Hypothalamus (tissue), 51 donors: ENCODE measurements at places on chromosomes 2 and 18.

GRCh38 chr2:168118733-168119514, 128.5 kb downstream of the STK39 start:
- no peak for DNase-seq

- no peak for DNase-seq
Measured at GRCh38 chr2:1791006-1791605, 46.8 kb upstream of the PXDN start.

DNA sequence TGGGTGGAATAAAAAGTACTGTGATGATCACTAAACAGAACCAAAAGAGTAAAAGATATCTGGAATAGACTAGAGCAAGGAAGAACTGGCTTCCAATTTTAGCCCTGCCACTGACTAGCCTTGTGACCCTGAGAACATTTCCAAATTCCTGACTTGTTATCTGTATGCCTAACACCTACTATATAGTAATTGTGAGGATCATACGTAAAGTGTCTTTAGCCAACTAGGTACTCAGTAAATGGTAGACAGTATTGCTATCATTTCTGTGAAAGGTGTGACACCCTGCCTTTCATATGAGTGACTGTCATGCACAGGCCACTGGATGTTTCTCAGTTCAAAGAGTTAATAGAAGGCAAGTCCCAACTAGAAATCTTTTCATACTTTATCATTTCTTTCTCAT, 29.8 kb downstream of the CYTIP start:
- no peak for DNase-seq

DNA sequence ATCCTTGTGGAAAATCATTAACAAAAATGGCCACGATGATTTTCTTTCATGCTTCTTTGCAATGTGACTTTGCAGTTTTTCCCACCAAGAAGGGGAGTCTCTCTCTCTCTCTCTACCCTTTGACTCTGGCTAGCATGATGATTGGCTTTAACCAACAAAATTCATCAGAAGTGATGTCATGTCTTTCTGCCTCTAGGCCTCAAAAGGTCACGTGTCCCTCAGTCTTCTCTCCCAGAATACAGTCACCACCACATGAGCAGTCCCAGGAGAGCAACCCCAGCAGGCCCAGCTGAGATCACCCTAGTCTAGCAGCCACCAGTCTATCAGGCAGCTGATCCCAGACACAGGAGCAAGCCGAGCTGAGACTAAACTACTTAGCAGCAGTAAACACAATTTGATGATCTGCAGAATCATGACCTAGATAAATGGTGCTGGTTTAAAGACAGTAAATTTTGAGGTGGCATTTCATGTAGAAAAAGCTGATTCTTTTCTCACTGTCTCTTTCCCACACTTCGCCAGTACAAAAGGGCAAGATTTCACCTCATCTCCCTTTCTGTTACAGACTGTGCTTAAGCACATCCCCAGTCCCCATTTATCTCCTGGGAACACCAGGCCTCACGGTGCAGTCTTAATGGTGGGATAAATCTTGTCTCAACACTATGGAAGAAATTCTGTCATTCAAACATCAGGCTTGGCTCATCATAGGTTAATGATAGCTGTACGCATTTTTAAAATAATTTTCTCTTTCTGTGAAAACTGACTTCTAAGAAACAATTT, 132.7 kb downstream of the SCG2 start:
- no peak for DNase-seq

DNA sequence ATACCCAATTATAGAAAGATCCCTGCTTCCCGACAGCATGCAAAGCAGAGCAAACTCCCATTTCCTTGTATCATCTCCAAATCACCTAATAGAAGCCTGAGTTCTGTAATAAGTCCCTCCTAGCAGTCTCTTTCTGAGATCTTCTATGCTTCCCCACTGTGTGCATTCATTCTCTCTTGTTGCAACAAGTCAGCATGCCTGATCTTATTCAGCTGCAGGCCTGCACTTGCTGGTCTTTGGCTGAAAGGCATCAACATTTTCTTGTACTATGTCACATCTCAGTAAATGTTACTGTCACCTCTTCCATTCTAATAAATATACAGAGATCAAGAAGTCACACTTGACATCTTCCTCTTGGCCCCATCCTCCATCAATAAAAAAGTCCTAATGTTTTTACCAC, 449.9 kb upstream of the MEX3C start:
- no peak for DNase-seq

- no peak for DNase-seq
Measured at GRCh38 chr18:68215931-68216330, 499.0 kb downstream of the TMX3 start.

GRCh38 chr2:9201185-9201891, 5.3 kb upstream of the ASAP2 start:
- DNase-seq: no peak

- no peak for DNase-seq
Measured at GRCh38 chr2:240916571-240917008, 10.5 kb downstream of the CROCC2 start.

DNA sequence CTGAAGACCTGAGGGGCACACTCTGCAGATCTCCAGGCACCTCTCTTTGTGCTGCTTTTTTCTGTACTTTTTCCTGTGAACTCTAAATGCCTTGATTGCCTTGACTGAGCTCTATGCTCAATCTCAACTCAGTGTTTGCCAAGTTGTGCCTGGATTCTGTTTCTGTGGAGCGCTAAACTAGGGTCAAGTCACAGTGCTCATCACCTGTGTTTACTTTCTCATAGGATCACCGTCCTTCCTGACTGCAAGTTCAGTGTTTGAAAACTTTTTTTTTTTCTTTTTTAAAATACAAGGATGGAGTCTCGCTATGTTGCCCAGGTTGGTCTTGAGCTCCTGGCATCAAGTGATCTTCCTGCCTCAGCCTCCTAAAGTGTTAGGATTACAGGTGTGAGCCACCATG, 62.6 kb downstream of the AGPS start:
- DNase-seq: no peak

- DNase-seq: no peak
Measured at GRCh38 chr2:221567809-221568208, 4.3 kb downstream of the EPHA4 start.

DNA sequence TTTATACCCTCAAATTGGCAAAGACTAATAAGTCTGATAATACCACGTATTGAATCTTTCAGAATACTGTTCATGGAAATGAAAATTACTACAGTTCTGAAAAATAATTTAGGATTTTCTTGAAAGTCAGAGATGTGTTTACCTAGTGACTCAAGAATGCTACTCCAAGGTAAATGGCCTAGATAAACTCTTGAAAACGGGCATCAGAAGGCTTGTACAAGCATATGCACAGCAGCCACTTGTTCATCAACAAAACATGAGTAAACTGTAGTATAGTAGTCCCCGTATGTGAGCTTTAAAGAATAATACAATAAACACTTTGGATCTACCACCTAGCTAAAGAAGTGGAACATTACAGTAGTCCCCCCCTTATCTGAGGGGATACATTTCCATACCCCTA, 157.5 kb downstream of the THADA start:
- DNase-seq: no peak

DNA sequence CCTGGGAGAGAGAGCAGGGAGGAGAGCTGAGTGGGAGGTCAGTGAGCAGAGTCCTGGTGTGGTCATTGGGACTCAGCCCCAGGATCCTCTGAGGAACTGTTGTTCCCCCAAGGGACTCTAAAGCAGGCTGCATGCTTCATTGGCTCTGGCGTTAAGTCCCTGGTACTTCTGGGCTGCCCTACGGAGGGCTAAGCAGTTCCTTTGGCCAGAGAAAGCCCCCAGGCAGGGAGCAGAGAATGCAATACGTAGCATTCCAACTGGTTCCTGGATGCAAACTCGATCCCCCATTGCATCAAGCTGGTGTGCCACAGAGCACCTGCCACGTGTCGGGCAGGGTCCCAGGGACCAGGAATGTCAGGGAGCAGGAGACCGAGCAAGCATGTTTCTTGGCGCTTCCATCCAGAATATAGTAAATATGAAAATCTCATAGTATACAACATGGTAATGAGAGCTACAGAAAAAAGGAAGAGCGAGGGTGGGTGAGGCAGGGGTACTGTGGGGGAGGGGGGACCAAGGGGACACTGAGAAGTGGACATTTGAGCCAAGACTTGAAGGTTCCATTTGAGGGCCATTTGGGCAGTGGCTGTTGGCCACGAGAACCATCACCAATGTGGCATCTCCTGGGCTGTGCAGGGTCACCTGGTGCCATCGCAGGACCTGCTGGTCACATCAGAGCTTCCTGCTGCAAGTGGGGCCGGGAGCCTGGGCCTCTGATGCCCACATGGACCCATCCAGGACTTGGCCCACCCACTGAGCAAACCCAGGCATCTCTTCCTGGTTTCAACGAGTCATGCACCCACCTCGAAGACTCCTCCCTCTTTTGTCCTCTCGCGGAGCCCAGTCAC, 160.4 kb downstream of the ASB1 start:
- no peak for DNase-seq

- DNase-seq: no peak
Measured at GRCh38 chr2:236503100-236503499, 66.5 kb upstream of the ACKR3 start.

DNA sequence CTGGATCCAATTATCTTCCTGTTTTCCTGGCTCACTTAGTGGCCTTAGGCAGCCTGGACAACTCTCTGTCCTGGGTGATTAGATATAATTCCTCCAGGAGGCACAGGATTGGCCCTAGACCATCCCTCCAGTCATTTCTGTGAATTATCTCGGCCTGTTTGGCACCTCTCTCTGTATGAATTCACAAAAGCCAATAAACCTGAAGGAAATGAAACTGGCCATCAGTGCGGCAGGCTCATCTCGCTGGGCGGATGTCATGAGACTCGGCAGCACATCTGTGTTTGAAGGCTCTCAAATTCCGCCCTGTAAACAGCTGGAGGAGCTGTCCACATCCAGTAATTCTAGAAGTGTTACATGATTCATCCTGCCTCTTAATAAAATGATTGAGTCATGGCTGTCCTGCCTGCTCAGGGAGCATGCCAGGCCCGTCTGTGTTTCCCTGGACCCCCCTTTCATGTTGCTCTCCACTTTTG, 38.6 kb downstream of the ACOXL start:
- no peak for DNase-seq

DNA sequence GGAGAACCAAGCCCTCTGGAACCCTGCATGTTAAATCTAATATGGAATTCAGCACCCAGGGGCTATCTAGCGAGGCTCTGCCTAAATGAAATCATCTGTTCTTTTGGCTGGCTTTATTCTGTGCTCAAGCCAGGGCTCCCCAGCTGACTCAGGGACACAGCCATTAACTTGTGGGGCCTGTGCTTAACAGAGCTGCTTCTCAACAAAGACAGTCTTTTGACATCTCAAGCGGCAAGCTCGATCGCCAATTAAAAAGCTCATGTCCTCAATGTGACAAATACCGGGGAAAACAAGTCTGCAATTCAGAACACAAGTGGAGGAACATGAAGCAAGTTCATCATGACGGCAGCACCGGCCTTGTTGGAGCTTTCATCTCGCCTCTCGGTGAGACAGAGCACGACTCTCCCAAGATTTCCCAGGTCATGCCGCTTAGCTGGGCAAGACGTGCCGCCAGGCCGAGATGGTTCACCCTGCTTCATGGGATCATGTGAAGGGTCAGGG, 64.9 kb downstream of the KLHL29 start:
- no peak for DNase-seq

- no peak for DNase-seq
Measured at GRCh38 chr2:73759904-73760303, 20.0 kb downstream of the DUSP11 start.

GRCh38 chr2:194870974-194871535, 786.0 kb upstream of the SLC39A10 start:
- DNase-seq: no peak

- no peak for DNase-seq
Measured at GRCh38 chr2:7154656-7155055, 237.4 kb downstream of the RNF144A start.

GRCh38 chr2:19861813-19862212, 40.0 kb downstream of the TTC32 start:
- DNase-seq: no peak
